ENCODE measurements at places on chromosomes 11 and 22.
A peak's percentile ranks its signal among the peaks of the same experiment; 100 is the strongest.

- DNase-seq, result no peak
Observed at GRCh38 chr11:30328681-30329080, 5.8 kb downstream of the ARL14EP start.

DNA sequence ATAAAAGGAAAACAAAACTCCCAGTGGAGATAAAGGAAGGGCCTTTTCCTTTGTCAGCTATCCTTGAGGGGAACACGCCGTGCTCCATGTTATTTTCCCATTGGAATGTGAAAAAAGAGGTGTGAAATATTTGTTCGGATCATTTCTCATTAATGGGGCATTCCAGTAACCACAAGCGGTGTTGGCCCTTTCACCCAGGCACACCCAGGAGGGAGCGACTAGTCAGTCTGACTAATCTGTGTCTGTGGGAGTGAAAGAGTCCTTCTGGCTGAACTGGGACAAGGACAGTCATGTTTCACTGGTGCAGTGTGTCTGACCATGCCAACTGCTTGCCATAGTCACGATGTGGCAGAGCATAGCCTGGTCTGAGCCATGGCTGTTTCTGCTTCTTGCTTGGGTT, 13.0 kb upstream of the MYEOV start:
- no peak for DNase-seq

DNA sequence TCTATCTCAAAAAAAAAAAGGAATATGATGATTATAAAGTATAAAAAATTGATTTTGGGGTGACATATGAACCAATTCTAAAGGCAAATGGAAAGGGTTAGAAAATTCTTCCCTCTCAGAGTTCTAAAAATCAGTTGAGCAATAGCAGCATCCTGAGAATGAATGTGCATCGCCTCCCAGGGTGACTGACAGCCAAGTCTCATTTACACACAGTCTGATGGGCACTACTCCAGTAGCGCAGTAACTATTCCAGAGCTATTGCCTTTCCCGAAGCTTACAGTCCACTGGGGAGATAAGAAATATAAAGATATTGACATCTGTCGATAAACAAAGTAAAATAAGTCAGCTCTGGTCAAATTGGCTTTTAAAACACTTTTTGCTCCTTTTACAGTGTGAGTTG, 32.3 kb upstream of the SORL1 start:
- DNase-seq, result no peak

DNA sequence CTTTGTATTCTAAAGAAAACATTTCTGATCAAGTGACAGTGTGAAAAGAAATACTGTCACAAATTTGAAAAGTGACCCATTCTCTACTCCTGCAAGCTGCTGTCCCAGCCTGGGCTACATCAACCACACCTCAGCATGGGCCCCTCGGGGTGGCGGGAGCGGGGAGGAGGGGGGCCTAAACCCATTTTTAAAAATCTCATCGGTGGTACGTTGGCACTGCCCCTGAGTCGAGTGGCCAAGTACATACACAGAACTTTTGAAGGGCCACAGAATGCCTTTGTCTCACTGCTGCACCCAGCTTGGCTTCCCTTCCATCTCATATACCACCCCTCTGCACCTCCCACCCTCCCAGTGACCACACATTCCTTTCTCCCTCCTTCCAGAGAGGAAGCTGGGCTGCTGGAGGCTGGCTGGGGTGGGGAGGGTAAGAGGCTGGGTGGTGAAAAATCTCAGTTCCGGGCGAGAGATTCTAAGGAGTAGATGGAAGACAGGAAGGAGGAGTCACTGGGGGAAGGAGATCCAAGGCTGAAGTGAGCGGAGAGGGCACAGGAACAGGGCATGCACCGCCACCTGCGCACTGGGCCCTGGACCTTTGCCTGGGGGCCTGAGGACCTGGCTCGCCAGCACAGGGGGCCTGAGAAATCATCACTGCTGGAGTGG, 21.1 kb downstream of the FXYD6 start:
- no peak for DNase-seq

DNA sequence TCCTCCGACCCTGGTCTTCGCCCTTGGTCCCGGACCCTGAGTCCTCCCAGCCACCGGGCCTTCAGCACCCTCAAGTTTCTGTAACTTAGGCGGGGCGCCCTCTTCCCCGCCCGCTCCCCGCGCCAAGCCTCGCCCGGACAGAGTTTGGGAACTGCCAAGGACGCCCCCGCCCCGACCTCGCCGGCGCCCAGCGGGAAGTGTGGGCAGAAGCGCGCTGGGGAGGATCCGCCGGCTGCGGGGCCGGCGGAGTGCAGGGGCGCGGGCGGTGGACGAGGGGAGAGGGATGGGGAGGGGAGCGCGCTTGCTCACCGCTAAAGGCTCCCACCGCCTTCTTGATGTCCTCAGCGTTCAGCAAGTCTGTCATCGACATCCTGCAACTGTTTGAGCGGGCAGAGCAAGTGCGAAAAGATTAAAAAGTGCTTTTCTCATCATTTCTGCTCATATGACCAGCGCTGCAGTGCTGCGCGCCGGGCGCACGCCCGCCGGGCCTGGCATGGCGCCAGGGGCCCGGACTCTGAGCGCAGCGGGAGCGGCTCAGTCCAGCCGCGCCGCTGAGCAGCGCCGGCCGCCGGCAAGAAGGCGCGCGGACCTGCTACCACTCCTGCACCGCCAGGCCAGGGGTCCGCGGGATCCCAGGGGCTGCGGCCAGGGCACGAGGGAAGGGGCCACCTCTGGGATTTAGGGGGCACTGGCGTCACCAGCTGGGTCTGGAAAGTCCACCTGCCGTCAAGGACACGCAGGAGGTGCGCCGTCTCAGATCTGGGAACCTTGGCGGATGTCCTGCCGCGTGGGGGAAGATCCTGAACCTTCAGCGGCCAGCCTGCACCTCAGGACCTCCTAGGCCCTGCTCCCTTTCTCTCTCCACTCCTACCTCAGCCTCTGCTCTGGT, at the start of gene PVALB:
Gene PVALB, minus strand, starts transcription at position 400 of the 889 bp plus-strand sequence. Its CDS starts 30 bp downstream, at position 370.
- DNase-seq, result no peak

GRCh38 chr11:1873048-1873812, 18.5 kb downstream of the PRR33 start:
- no peak for DNase-seq

GRCh38 chr11:64269540-64270220, 14.8 kb downstream of the BAD start:
- peak; percentile 100 for DNase-seq

DNA sequence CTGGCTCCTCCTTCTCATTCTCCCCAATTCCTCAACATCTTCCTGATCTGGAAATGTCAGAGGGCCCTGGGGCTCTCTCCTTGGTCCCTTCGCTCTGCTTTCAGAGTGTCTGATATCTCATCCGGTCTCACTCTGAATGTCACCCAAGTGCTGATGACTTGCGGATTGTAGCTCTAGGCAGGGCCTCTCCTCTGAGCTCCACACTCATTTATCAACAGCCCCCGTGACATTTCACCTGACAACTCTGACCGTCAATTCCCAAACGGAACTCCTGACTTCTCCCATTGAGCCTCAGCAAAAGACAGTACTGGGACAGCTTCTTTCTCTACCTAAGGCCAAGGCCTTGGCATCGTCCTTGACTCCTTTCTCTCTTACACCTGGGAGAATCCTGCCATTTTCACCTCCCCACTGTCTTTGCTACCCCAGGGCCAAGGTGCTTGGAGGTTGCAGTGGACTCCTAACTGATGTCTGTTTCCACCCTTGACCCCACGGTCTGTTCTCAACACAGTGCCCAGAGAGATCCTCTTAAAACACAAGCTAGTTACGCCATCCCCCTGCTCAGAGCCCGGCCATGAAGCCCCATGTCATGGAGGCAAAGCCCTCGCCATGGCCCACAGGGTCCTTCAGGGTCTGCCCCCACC, 57.5 kb upstream of the THY1 start:
- DNase-seq, result no peak

DNA sequence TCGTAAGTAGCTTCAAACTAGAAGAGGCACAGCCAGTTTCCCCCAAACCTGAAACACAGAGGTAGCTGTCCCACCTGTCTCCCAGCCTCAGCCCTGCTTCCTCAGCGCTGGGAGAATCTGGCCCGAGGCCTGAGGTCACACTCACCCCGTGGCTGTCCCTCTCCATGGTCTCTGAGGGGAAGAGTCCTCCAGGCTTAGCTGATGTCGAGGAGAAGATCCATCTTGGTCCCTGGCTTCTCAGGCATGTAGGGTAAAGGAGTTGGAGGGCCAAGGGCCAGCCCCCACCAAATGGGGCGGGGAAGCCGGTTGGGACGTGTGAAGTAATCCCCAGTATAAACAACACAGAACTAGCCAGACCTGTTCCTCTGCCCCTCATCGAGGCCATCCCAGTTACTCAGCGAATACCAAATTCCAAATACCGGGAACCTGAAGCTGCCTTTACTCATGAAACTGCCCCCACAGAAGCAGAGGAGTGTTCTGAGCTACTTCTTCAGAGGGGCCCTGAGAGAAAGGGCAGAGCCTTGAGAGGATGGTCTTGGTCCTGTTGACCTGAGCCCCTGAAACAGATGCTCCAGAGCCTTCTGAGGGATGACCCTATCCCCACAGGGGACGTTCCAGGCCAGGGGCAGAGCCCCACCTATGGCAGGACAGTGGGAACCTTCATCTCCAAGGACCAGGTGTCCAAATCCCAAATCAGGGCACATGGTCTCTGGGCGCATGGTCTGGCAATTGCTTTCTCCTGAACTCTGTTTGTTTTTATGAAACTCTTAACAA, at the start of gene TMPRSS13:
Gene TMPRSS13, minus strand, starts transcription at position 261 of the 774 bp plus-strand sequence. Its CDS starts 95 bp downstream, at position 166.
- DNase-seq, result no peak

DNA sequence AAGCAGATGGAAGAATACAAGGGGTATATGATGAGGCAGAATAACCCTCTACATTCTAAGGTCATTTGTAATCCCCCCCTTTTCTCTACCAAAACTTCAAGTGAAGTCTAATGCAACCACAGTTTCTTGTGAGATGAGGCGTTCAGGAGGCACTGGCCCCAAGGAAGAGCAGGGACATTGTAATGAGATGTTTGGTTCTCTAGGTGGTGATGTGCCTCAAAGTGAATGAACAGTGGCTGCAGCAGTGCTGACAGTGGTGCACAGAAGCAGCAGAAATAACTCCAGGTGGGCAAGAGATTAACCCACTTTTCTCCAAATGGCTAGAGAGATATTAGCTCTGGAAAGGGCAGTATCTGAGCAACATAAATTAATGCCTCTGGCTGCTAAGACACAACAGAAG, 33.8 kb downstream of the PDGFD start:
- no peak for DNase-seq

- DNase-seq, result no peak
Observed at GRCh38 chr11:14118072-14118471, 155.5 kb downstream of the SPON1 start.

DNA sequence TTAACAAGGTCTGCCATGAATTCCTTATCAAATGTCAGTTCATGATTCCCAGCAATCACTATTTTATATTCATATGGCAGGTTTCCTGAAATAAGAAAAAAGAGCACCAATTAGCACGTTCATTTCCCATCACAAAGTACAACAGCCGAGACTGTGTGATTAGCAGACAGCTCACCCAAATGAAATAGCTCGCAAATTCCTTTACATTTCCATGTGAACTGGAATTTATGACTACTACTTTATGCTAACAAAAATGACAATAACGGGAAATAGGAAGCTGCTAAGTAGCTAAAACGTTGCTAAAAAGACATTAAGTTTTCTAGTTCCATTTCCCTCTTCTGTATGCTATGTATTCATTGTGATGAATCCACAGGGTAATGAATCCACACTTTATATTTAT, 90.7 kb downstream of the MPPED2 start:
- DNase-seq, result no peak

GRCh38 chr11:13376838-13377237, 86.2 kb downstream of the BTBD10 start:
- no peak for DNase-seq

GRCh38 chr11:66922551-66922950, 35.6 kb downstream of the PC start:
- DNase-seq, result no peak

GRCh38 chr11:44960200-44960845, 9.6 kb upstream of the TP53I11 start:
- no peak for DNase-seq

DNA sequence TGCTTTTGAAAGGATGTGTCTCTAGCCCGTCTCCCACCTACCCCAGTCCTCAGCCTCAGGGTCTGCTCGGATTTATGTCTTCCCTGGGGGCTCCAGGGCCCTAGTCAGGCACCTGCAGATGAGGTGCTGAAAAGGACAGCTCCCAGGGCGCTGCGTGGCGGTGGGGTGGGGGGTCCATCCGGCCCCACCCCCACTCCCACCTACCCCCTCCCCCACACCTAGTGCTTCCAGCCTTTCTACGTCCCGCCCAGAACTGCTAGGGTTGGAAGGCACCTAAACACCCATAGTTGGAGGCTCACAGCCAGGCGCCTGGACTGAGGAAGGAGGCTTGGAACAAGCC, 1.4 kb upstream of the ROBO3 start:
- DNase-seq, result no peak

DNA sequence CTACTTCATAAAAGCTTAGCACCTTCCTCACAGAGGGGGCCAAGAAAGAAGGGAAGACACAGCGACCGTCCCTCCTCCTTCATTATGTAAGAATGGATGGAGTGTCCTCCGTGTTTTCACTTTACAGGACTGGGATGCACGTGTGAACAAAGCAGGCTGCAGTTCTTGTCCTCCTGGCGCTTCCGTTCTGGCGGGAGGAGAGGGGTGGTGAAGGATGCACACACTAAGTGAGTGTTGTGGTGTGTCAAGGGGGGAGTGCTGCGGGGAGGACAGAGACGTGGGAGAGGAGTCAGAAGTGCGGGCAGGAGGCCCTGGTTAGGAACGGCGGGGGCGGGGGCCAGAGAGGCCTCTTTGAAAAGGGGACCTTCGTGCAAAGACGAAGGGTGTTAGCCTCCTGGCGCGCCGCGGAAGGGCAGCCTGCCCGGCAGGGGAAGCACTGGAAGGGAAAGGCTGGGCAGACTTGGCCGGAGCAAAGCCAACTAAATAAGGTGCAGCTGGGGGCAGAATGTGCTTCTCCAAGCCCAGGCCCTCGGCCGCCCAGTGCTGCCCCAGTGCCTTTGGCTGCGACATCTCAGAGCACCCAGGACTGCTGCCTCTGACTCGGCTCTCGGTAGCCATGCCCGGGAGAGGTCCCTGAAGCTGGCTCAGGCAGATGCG, 27.0 kb upstream of the IGSF9B start:
- no peak for DNase-seq

- peak; percentile 55 for DNase-seq
Observed at GRCh38 chr22:22422629-22423112, 85.9 kb downstream of the ZNF280B start.

DNA sequence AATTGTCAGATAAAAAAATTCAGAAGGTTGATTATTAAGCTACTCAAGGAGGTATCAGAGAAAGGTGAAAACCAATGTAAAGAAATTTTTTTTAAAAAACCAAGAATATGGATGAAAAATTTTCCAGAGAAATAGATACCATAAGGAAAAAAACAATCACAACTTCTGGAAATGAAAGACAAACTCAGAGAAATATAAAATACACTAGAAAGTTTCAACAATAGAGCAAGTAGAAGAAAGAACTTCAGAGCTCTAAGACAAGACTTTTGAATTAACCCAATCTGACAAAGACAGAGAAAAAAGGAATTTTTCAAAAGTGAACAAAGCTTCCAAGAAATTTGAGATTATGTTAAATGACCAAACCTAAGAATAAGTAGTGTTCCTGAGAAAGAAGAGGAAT, 62.9 kb upstream of the TEAD1 start:
- no peak for DNase-seq

Data from globus pallidus (tissue), 1 donor.